Activated CD4-positive, CD25-positive, alpha-beta regulatory T cell (primary cell): ENCODE measurements at places on chromosomes 2 and 18.

DNA sequence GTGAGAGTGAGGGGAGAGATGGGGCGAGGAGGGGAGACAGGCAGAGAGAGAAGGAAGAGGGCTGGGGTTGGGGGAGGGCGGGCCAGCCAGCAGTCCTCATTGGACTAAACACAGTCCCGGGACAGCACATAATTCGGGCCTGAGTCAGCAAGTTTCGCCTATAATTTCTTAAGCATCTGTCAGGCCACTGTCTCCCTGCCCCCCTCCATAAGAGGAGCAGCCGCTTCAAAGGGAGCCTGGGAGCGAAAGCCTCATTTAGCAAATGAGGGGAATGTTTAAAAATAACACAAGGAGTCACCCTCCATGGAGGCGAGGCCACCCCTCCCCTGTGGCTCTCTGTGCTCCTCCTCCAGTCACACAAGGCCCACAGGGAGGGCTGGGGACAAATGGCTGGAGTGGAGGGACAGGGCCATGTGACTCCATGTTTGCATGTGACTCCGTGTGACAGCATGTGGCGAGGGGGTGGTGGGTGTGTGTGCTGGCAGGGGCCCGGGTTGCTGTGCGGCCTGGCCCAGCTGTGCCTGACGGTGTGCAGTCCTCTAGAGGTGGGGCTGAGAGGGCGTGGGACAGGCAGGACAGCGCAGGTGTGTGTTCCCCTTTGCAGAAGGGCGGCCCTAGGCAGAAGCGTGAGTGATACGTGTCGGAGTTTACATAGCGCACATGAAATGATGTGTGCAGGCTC is 162.4 kb downstream of the CELF4 start:
- DNase-seq, result no peak

DNA sequence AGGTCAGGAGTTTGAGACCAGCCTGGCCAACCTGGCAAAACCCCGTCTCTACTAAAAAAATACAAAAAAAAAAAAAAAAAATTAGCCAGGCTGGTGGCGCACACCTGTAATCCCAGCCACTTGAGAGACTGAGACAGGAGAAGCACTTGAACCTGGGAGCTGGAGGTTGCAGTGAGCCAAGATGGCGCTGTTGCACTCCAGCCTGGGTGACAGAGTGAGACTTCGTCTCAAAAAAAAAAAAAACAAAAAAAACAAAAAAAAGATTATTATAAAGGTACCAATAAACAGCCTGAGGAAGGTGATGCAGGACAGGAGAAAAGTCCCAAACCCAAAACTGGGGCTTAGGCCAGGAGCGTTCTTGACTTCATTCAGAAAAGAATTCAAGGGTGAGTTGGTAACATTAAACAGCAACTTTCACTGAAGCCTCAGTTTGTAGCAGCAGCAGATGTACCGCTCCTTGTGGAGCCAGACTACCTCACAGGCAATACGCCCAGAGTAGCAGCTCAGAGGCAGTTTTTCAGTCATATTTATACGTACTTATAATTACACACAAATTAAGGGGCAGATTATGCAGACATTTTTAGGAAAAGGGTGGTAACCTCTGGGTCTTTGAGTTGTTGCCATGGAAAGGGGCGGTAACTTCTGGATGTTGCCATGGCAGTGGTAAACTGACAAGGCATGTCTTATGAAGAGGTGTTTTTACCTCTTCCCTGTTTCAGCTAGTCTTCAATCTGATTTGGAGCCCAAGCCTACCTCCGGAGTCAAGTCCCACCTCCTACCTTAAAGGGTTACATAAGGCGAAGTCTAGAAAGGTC is 1596.6 kb upstream of the CELF4 start:
- DNase-seq, result no peak

DNA sequence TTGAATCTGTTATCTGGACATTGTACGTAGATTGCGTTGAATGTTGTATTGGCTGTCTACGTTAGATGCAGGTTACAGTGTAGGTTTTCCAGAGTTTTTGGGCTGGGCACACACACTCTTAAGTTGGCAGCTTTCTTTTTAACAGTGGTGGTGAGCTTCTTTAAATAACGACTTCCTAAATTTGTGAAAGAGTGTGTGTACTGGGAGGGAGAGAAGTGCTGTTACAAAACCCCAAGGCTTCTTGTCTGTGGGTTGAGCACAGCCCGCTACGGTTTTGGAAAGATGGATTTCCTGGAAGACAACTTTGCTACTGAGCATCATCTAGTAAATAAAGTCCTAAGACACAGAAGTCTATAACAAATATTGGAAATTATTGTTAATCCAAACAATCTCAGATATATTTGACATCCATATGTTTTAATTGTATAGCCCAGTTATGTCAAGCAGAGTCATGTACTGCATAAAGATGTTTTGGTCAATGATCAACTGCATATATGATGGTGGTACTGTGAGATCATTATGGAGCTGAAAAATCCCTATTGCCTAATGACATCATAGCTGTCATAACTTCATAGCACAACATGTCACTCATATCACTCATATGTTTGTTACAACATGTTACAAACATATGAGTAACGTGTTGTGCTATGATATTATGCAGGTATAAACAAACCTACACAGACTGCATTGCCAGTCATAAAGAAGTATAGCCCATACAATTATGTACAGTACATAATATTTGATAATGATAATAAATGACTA is 7.9 kb upstream of the THUMPD2 start:
- DNase-seq, result no peak

GRCh38 chr18:2027756-2028155 is 543.5 kb downstream of the METTL4 start:
- DNase-seq, result no peak

- no peak for DNase-seq
Measured at GRCh38 chr2:176691471-176691870, 422.2 kb downstream of the MTX2 start.

GRCh38 chr2:32189011-32189410 is 23.3 kb downstream of the SLC30A6 start:
- no peak for DNase-seq

- no peak for DNase-seq
Measured at GRCh38 chr18:68676913-68677312, 38.0 kb downstream of the TMX3 start.

DNA sequence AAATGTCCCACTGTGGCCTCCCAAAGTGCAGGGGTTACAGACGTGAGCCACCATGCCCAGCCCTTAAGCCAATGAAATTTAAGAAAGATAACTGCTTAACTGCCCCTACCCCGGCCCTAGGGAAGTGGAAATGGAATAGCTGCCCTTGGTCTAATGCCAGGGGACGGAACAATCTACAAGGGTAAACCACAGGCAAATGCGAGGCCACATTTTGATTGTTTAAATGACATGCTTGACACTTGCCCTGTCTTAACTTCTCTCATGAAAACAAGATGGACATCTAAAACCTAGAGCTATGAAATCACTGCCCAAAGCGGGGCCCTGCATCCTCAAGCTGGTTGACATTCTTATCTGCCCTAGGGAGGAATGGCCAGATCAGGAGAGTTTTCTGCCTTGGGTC is 5.5 kb upstream of the ITSN2 start:
- no peak for DNase-seq

DNA sequence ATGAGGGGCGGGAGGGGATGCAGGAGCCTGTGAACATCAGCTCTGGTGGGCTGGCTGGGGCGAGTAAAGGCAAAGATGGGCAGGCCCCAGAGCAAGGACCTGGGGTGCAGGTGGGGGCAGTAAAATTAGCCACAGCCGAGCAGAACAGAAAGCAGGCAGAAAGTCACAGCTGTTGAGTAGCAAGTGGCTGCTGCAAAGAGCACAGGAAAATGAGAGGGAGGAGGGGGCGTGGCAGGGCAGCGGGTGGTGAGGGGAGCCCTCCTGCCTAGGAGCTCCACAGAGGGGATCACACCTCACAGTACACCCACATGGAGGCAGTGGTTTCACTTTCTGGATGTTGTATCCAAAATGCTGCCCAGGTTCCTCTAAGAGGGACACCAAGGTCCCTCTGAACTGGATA is 79.6 kb downstream of the LBH start:
- no peak for DNase-seq

DNA sequence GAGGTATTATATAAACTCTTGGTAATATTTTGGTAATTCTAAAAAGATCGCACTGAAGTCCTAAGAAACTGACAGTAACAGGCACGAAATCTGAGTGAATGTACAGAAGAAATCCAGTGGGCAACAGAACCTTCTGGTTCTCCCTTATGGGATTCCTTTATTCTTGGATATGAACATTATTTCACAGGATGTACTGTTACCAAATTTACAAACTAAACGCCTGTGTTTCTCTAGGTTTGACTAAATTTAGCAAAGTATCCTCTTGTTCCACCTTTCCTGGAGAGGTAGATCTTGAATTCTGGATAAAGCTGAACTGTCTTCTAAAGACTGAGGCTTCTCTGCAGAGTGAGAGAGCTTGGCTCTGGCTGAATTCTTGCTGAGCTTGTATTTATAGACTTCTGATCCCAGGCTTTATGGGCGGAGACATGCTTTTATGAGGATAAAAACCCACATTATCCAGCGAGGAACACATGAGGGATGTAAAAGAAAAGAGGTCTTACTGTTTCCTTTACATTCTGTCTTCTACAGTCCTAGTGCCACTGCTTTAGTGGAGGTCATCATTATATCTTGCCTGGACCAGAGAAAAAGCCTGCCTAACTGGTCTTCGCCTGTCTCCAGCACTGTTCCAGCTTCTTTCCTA is 220.8 kb downstream of the CDH2 start:
- no peak for DNase-seq

DNA sequence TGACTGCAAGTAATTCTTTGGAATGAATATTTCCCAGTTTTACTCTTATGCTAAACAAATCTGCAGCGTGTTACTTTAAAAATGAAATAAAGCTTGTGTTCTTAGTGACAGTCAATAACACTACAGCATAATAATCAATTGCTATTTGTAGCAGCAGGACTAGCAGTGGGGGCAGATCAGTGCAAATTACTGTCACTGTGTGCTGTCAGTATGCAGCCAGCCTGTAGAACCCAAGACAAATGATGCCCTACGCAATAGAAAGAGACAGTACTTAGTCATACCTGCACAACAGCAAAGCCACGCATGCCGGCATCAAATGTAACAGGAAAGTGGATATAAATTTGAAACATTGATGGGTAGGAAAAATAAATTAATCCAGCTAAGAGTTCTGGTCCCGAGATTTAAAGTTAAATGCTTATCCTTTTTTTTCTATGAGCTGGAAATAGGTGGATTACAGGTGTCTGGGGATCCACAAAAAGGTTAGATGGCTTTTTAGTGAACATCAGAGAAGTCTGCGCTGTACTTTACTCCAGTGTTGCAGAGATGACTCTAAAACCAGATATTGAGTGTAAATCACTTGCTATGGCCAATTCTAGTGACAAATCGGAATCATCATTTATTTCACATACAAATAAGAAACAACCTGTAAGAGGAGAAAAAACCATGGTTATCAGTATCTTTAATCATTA is 812.4 kb upstream of the ZEB2 start:
- no peak for DNase-seq

- no peak for DNase-seq
Measured at GRCh38 chr18:12306752-12307700, 1.0 kb upstream of the TUBB6 start.

GRCh38 chr2:168550670-168551069 is 94.6 kb downstream of the CERS6 start:
- no peak for DNase-seq
